ENCODE measurements at places on chromosomes 1 and 21.

- no peak for DNase-seq
Measured at GRCh38 chr1:173823781-173824314, 625 bp upstream of the DARS2 start.

DNA sequence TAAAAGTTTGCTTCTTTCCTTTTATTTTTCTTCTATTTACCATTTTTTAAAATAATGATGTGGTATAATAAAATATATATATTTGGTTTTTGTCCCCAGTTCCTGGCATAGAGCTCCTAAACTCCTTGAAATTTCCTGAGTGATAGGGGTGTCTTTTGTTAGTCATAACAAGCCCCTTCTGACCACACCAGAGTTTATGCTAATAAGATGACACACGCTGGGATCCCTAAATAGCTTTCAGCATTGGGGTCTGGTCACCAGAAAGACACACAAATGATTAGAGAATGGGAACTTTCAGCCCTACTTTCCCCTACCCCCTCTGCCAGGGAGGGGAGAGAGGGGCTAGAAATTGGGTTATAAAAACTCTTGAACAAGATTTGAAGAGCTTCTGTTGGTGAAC lies 56.2 kb downstream of the COL24A1 start:
- DNase-seq, result no peak

- DNase-seq, result no peak
Measured at GRCh38 chr1:243351337-243351736, 95.5 kb downstream of the SDCCAG8 start.

- DNase-seq, result no peak
Measured at GRCh38 chr21:36255663-36256062, 64.3 kb upstream of the MORC3 start.

DNA sequence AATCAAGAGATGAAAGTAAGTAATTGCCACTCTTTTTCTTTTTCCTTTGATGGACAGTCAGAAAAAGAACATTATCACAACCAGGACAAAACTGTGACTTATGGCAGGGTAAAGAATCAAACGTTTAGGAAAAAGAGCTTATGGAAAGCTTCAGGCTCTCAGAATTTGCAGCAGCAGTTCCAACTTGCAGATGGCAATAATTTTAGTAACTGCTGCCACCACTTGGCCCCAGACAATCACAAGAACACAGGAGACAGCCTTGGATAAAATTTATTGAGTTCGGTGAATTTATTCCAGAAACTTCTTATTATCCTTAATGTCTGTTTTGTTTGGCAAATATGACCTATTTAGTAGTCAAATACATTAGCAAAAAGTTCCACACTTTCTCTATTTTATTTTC lies 804.4 kb downstream of the BRINP3 start:
- no peak for DNase-seq

GRCh38 chr1:33641104-33641830 lies 168.8 kb downstream of the ZSCAN20 start:
- no peak for DNase-seq

DNA sequence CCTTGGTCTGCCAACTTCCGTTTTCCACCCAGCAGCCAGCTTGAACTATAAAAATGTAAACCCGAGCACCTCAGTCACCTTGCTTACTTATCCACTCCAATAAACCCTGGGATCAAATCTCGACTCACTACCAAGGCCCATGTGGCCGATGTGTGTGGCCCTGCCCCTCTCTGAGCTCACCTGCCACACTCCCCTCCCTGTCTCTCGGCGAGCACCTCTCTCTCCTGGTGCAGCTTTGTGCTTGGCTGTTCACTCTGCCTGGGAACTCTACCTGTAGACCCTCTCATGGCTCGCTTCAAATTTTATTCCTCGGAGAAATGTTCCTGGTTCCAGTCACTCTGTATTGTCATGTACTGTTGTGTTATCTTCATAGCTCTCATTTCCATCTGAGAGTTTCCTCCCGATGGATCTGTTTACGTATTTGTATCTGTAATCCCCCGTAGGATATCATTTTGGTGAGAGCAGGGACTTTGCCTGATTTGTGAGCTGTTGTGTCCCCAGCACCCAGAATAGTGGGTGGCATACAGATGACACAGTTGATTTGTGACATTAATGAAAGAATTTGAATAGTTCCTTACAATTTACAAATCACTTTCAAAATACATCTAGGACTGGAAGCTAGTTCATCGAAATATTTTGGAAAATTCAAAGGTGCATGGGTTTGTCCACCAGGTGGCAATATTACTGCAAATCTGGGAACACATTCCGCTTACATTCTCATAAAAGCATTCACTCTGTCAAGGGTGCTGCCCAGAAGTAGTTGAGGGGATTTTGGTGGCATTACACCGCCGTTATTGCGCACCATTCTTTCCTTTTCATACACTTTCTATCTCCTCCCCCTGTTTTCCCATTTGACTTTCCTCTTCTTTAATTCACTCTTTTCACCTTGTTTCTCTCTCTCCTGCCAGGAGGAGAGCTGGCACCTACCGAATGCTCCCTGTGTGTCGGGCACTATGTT lies 95.3 kb downstream of the ABCA4 start:
- no peak for DNase-seq

DNA sequence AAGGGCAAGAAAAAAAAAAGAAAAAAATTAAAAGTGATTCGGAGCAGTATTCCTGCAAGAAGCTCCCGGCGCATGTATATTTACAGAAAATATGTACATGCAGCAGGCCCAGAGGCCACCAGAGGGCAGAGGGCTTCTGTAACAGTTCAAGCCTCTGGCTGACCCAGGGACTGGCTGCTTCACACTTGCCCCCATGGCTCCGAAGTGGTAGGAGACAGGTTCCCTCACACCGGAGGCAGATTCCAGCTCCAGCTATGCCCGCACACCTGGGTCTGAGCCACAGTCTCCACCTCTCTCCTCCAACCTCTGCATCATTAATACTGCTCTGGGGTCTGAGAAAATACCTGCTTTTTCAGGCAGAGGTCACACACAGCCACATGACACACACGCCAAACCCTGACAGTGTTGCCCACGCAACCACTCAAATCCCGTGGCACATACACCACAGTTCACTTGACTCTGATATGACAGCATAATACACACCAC lies 2.2 kb upstream of the ARHGAP30 start:
- no peak for DNase-seq

DNA sequence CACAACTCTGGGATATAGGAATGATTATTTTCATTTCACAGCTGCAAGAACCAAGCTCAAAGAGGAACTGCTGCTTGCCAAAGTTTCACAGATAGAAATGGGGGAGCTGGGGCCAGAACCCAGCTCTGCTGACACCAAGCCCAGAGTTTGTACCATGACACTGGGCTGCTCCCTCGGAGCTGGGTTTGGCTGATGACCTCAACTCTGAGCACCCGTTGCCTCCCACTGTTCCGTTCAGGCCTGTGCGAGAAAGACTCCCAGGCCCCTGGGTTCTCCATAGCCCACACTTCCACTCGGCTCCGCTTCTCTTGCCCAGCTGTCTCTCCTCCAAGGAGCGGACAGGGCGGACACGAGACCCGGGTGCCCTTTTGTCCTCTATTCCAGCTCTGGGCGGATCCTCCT lies 55.2 kb downstream of the NGF start:
- DNase-seq, result no peak

DNA sequence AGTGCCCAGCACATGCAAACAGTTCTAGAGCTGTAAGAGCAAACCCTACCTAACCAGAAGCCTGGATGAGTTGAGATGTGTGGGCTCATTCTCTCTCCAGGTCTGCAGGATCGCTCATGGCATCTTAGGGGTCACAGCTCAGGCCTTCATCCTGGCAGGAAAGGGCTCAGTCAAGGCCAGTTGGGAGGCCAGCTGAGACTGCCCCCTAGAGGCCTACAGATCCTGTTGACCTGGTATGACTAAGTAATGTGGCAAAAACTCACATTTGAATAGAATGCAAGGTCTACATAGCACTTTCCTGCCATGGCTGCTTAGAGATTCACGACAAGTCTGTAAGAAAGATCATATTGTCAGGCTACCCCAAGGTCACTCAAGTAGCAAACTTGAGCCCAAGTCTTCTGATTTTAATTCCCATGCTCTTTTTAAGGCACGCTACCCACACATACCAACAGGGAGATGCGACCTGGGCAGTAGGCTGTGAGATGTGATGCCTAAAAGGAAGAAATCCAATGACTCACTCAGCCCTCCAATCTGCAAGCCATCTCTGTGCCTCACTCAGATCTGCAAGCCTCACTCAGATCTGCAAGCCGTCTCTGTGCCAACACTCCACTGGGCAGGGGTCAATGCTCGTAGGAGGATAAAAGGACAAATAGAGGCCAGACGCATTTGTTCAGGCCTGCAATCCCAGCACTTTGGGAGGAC lies 5.1 kb upstream of the CAPN8 start:
- no peak for DNase-seq

DNA sequence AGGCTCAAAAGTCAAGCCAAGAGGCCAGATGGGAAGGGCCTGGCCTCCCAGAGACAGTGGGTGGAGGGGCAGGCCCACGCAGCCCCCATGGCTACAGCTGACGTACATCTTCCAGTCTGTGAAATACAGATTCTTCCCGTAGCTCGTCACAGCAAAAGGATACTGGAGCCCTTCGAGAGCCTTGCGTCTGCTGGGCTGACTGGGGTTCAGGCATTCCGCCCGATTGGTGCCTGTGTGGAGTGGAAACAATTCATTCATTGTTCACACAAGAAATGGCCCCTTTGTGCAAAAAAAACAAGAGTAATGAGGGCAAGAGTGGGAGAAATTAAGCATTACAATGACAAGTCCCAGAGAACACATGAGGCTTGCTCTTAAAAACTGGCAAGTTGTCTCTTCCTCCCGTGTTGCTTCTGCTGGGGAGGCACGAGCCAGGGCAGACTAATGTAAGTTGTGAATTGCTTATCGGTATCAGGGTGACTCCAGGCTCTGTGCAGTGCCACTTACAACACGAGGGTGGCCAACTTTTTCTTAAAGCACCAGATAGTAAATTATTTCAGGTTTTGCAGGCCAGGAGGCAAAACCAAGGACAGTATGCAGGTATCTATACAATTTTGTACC lies 85.1 kb downstream of the NID1 start:
- no peak for DNase-seq

GRCh38 chr1:237269938-237270337 lies 228.0 kb downstream of the RYR2 start:
- DNase-seq, result no peak

All from lower leg skin (tissue), 4 donors.